ENCODE measurements at places on chromosomes 2 and 18.

DNA sequence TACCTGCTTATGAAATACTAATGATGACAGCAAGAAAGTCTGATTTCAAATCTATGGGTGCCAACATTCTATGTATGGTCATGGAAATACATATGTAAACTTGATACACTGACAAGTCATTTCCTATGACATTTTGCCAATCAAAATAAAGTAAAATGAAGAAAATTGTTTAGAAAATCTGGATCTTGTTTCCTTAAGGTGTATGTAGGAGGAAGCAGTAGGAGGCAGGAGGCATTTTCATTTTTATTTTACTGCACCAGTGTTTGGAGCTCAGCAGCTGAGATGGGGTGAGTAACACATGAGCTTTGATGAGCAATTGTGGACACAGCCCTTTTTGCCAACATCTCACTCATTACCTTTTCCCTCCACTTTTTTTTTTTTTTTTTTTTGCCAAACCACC is 167.0 kb downstream of the AFF3 start:
- peak; percentile 48 for DNase-seq

- DNase-seq = no peak
These were observed 101.1 kb downstream of the SLC4A10 start for GRCh38 chr2:161725297-161725696.

DNA sequence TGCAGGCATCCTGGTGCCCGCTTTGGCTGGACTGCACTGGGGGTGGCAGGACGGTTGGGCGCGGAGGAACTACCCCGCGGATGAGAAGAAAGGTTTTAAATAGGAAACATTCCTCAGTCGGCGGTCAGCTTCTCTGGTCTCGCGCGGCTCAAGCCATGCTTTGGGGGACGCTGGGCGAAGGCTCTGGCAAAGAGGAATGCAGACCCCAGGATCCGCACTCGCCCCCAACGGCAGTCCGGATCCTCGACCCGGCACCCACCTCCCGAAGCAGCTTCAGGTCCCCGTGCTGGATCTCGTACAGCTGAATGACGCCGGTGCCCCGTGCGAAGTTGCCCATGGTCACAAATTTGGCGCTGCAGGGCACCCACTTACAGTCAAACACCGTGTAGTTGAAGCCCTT is 686 bp upstream of the PNO1 start:
- DNase-seq = no peak

- peak; percentile 88 for DNase-seq
These were observed 45.6 kb upstream of the TMEM178A start for GRCh38 chr2:39620067-39620466.

DNA sequence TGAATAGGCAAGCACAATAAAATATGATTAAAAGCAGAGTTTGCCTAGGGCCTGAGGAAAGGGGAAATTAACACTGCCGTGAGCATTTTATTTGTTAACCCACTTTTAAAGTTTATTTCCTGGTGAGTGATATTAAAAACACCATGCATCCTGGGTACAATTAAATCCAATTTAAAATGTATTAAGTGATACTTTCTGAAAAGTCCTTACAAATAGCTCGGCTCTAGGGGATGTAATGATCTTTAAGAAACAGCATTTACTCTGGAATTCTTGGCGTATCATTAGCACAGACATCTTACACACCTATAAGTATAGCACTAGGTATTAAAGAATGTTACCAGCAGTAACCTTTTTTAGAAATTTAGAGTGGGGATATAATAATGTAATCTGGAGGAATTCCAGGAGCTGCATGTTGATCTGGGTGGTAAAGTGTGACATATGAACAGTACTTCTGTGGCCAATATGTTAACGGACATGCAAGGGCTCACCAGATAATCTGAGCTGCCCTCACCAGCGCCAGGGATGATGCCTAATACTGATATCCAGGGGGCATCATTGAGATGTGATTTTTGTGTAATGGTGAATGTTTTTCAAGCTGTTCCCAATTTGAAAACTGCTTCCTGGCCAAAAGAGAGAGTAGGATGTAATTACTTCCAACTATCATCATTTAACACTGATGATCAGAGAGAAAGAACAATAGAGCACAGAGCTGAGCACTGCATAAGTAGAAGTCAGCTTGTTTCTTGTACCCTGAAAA is 235.9 kb downstream of the DSEL start:
- no peak for DNase-seq

- DNase-seq = no peak
These were observed 193.4 kb downstream of the HAUS1 start for GRCh38 chr18:46297621-46298020.

DNA sequence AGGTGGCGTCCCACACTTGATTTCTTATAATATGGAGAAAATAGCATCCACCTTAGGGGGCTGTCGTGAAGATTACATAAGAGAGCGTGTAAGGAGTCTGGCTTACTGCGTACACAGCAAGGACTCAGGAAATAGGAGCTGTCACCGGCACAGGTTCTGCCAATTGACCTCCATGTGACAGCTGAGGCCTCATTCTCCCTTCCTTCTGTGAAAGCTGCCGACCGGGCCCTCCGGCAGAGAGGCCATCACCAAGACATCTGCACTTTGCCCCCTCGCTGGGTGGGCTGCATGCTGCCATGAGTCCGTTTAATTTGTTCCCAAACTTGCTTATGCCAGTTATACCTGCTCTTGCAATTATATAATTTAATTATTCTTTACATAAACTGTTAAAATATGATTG is 27.7 kb downstream of the HS1BP3 start:
- DNase-seq = no peak

- DNase-seq = no peak
These were observed 568.9 kb upstream of the ACVR2A start for GRCh38 chr2:147275943-147276342.

GRCh38 chr2:120275617-120276400 is 23.2 kb downstream of the RALB start:
- no peak for DNase-seq

DNA sequence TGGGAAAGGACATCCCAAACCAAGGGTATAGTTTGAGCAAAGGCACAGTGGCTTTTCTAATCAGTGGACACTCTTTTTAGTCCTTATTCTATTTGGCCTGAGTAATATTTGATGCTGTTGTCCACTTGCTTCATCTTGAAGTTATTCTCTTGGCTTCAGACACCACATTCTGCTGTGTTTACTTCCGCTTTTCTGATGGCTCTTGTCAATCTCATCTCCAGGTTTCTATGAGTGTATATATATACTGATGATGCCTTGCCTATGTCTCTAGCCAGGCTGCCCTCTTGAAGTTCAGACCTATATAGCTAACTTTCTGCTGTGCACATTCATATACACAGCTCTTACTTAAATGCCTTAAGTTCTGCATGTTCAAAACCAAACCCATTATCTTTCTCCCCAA is 83.1 kb downstream of the EFEMP1 start:
- no peak for DNase-seq

GRCh38 chr2:12718711-12719399 is 2.1 kb downstream of the TRIB2 start:
- DNase-seq = peak; percentile 30

GRCh38 chr2:111208639-111209038 is 87.9 kb downstream of the BCL2L11 start:
- no peak for DNase-seq

GRCh38 chr2:7180638-7181370 is 263.6 kb downstream of the RNF144A start:
- DNase-seq = peak; percentile 47

- peak; percentile 14 for DNase-seq
These were observed 177.4 kb upstream of the CWC22 start for GRCh38 chr2:180184506-180184905.

DNA sequence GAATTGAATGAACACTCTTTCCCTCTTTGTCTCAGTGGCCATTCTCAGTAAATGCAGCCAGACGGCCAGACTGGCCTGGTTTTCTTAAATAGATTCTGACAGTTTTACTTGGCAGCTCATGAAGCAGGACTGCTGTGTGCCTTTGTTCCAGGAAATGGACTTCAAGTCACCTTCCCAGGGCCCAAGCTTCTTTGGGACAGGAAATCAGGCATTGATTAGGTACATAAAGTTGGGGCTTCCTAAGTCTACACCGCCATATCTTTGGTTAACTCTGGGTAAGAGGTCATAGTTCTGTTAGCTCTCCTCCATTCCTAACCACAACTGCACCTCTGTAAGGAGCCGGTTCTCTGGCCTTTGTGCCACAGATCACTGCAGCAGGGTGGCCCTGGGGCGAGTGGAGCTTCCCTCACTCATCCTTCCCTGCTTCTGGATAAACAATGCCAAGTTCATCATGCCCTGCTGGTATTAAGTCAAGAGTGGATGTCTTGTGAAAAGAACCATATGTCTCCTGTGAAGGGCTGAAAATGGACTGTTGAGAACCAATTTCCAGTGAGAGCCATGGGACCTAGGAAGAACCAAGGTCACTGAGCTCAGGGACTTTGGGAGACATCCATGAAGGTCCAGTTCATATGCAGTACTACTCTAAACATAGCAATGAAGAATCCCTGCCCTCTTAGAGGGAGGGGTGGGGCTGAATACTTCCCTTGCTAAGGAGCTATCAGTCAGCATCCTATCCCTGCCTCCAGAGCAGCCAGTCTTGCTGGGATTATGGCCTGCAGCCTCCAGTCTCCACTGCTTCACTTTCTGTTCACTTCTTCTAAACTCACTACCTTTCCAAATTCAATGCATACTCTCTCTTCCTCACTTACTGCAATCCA is 122.6 kb upstream of the XPO1 start:
- no peak for DNase-seq

GRCh38 chr18:27685807-27686412 is 491.0 kb downstream of the CDH2 start:
- peak; percentile 70 for DNase-seq

GRCh38 chr2:132873738-132874137 is 203.7 kb upstream of the LYPD1 start:
- no peak for DNase-seq

GRCh38 chr2:212592695-212593094 is 54.1 kb upstream of the ERBB4 start:
- no peak for DNase-seq

- DNase-seq = no peak
These were observed 1.5 kb downstream of the SPOPL start for GRCh38 chr2:138503087-138503442.

GRCh38 chr18:7954238-7954637 is 387.1 kb downstream of the PTPRM start:
- no peak for DNase-seq

GRCh38 chr18:42192251-42193248 is 237.5 kb downstream of the PIK3C3 start:
- DNase-seq = peak; percentile 40

DNA sequence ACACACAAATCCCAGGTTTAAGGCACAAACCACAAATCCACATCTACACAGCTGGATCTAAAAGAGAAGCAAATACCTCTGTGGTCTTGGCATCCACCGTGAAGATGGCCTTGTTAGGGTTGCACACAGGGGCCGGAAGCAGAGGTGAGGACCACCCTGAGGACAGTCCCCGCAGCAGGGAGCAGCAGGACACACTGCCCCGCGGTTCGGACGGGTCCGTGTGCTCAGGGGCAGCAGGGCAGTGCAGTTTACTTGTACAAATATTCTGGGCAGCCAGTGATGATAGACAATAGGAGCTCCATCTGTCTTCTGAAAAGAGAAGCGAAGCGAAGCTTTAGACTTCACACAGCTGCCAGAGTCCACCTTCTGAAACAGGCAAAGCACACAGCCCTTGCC is 8.8 kb downstream of the PASK start:
- DNase-seq = no peak

DNA sequence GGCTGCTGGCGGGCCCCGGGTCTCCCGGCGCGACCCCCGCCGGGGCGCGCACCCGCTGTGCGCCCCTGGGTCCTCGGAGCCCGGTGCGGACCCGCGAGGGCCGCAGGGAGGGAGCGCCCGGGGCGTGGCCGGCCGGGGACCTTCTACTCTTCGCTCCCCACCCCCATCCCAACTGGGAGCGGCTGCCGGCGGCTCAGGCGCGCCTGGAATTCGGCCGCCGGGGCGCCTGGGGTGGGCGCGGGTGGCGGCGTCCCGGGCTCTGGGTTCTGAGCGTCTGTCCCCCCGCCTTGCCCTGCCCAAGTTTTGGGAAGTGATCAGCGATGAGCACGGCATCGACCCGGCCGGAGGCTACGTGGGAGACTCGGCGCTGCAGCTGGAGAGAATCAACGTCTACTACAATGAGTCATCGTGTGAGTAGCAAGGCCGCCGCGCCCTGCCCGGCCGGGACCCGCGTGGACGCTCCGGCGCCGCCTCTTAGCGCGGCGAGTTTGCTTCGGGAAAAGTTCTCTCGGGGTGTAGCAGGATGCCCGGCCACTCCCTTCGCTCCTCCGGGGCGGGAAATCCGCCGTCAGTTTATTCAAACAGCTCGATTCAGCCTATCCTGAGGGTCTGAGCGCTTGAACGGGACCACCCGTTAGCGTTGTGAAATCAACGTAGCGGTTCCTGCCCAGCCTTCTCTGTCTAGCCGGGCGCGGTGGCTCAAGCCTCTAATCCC is 502 bp downstream of the TUBB6 start:
- peak; percentile 87 for DNase-seq

GRCh38 chr2:27170581-27171337 is 22.0 kb downstream of the TCF23 start:
- DNase-seq = no peak

GRCh38 chr18:44828080-44828479 is 147.4 kb downstream of the SETBP1 start:
- DNase-seq = no peak

DNA sequence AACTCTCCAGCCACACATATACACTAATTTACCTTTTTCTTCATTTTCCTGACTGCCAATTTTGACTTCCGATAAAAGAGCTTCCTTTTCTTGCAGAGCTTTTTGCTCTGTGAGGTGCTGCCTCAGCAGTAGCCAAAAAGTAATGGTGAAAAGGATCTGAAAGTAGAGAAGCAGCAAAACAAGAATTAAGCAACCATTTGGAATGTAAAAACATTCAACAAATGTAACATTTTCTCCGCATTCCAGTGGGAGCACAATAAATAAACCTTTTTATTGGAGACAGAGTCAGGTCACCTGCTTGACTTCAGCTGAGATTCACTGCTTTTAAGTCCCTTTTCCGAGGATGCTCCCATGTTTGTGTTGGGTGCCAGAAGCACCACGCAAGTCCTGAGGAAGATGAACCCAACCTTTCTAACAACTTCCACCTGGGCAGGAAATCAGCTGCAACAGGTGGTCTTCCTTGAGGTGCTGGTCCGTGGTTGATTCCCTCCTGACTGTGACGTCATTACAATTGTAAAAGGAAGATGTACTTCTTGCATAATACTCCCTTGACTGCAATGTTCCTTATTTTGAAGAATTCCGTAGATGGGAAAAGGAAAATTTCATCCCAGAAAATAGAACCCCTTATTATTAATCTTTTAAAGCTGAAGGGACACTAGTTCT is 265.5 kb downstream of the NAPG start:
- DNase-seq = no peak

DNA sequence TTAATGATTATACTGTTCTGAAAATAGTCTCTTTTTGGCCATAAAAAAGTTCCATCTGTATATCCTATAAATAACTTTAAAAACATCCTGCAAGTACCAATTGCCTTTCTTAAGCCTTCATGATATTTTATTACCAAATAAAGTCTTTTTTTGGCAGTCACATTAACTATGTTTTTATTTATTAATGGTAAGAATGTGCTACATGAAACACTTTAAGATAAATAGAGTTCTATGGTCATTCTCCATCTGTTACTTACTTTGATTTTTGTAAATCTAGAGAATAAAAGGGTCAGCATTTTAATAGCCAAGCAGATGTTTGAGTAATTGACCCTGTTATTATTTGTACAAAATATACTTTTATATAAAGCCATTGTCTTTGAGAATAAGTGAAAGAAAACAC is 52.6 kb downstream of the LCLAT1 start:
- no peak for DNase-seq

Measured in fibroblast of skin of scalp (primary cell).